ENCODE measurements at places on chromosomes 13 and 19.

- DNase-seq, result peak; percentile 36
Measured at GRCh38 chr19:10353793-10354391, 14.5 kb upstream of the ICAM3 start.

DNA sequence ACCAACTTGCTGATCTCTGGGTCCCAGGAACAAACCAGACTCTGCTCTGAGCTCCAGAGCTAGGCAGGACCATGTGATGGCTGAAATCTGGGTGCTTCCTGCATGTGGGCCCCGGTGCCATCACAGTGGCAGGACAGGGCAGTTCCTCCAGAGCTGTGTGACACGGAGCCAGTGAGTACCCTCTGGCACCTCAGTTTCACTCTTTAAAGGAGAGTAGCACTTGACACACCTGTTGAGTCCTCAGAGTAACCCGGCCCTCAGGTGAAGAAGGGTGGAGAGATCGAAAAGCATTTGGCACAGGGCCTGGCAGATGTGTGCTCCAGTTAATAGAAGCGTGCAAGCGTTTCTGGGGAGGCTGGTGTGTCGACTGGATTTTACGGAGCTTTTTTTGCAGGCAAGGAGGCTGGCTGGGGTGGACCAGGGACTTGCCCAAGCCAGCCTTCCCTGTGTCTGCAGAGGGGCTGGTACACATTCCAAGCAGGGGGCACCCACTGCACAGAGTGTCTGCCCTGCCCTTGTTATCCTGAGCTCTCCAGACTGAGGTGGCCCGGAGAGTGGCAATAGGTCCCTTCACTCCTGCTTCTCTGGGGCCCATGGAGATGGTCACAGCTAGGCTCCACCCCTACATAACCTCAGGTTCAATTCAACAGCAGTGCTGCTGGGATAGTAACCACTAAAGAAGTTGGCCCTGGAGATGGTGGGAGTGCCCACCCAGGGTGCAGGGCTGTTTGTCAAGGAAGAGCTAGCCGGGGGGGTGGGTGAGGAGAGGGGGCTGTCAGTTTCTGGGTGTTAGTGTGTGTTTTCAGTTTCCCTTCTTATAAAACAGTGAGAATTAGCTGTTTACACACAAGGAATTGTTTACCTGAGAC is 8.3 kb downstream of the RPS19 start:
- DNase-seq, result no peak

- DNase-seq, result no peak
Measured at GRCh38 chr19:23318143-23318542, 67.9 kb upstream of the ZNF724 start.

DNA sequence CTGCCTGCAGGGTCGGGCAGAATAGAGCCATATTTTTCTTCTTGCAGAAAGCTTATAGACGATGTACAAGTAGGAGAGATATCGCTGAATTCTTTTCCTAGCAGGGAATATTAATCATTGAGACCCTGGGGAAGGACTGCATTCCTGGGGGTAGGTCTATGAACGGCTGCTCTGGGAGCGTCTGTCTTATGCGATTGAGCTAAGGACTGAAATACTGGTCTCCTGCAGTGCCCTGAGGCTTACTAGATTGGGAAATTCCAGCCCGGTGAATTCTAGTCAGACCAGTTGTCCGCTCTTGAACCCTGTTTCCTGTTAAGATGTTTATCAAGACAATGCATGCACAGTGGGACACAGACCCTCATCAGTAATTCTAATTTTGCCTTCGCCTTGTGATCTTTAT is 59.8 kb upstream of the UBAC2 start:
- DNase-seq, result no peak

DNA sequence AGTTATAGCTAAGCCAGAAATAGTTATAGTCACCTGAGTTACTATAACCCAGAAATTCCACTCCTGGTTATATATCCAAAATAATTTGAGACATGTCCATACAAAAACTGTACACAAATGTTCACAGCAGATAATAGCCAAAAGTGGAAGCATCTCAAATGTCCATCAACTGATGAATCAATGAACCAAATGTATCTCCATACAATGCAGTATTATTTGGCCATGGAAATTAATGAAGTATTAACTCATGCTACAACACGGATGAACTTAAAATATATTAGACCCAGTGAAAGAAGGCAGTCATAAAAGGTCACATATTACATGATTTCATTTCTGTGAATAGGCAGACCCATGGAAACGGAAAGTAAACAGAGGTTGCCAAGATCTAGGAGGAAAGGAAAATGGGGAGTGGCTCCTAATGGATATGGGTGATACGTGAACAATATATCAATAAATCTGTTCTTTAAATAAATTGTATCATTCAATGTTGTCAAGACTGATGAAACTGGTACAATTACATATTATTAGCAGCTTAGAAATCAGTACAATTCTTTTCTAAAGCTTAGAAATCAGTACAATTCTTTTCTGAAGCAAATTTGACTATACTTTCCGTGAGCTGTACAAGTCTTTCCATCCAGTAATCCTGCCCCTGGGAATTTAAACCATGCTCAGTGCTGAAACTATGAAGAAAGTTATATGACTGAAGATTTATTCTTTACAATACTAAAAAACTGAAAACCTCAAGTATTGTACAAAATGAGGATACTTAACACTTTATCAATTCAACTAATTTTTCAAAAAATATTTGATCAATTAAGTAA is 47.0 kb upstream of the DIAPH3 start:
- DNase-seq, result no peak

- no peak for DNase-seq
Measured at GRCh38 chr13:94641409-94641941, 39.8 kb downstream of the GPR180 start.

DNA sequence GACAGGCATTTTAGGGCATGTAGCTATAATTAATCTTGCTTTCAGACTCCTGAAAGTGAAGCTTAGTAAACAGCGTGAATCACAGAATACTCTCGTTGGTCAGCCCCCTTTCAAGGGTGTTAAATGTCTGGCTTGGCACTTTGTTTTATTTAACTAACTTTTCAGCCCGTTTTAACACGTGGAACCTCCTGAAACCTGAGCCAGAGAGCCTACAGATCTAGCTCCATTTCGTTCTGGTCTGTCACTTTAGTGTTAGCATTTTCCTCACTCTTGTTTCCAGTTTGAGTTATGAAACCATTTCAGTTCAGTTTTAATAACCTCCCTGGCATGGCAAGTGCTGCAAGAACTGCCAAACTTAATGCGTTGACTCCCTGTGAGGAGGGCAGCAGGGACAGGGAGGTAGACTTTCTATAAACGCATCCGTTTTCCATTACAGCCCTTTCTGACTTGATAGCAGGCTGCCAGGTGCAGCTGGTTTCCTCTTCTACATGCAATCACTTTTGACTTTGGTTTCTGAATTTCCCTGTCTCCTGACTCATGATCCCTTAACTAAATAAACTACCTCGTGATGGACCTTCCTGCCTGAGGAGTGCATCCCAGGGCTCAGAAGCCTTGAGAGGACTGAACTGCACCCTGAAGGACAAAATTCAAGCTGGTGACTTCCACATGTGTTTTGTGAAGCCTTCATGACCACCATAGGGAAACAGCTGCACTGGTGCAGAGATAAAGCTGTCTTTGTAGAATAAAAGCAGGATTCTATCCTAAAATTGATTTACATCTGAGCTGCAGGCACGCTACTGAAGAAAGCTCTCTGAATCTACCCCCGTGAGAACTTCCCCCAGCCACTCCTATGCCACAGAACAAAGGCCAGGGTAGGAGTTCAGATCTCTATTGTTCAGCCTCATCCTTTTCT is 192.6 kb downstream of the DLEU7 start:
- no peak for DNase-seq

DNA sequence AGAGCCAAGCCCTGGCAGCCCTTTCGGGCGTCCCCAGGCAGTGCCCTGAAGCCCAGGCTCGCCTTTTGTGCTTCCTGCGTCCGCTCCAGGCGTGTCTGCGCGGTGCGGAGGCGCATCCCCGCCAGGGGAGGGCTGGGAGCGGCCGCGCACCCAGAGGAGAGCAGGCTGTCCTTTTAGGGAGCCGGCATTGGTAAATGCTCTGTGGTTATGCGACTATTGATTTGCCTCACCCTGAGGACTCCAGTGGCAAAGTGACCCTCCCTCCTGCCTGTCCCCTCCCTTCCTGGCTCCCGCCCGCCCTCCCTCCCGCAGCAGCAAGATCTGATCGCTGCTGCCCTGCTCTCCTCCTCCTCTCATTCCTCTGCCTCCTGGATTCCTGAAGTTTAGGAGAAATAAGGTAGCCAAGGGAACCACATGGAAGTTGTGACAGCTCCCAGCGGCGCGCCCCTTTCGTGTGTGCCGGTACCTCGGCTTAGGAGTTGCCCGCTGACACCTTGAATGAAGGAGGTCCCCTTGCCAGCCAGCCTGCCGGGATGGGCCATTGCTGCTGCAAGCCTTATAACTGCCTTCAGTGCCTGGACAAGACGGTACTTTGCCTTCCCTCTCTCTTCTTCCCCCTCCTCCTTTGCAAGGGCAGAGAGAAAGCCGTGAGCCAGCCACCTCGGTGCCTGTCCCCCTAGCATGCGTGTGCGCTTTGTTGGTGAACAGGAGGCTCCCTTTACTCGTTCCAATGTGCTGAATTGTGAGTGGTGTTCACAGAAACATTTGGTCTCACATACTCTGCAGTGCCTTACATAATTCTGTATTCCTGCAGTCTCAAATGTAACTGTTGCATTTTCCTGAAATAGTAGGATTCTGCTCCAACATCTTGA is 166.9 kb downstream of the SLC7A1 start:
- DNase-seq, result no peak

DNA sequence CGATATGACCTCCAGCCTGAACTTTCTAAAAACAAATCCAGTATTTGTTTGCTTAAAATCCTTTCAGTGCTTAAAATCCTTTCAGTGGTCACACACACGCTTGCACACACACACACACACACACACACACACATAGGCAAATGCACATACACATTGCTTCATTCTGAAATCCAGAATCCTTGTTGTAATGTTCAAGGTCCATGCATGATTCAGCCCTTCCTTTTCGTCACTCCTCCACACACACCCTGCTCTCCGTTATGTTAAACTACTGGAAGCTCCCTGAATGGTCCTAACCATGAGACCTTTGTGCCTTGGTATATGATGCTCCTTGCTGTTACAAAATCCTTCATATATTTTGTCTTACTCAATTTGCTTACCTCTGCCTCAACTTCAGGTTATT is 44.9 kb downstream of the SERTM1 start:
- DNase-seq, result no peak

DNA sequence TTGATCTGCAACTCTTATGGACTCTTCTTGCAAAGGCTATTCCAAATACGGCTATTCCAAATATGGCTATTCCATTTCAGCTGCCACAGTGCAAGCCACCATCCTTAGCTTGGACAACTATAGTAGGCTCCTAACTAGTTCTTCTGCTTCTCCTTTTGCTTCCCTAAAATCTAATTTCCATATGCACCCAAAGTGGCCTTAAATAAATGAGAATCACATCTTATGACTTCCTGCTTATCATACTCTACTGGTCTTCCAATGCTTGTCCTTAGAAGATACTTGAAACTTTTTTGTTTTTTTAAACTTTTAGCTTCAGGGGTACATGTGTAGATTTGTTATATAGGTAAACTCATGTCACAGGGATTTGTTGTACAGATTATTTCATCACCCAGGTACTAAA is 4.9 kb downstream of the UCHL3 start:
- no peak for DNase-seq

DNA sequence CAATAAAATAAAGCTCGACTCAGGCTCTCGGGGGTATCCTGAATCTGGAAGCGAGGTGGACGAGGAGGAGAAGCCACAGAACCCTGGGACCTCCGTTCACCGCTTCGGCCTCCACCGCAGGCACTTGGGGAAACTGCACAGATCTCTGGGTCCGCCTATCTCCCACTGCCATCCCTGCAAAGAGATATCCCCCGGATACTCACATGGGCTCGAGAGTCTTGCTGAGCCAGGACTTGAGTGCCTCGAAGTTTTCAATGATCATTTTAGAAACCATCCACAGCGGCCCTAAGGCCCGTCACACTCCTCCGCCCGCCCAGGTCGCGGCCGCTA is 589 bp downstream of the RBM26 start:
- DNase-seq, result no peak

GRCh38 chr19:45501730-45502014 is 3.4 kb downstream of the PPM1N start:
- no peak for DNase-seq

GRCh38 chr19:21023901-21024300 is 3.4 kb downstream of the ZNF430 start:
- no peak for DNase-seq

DNA sequence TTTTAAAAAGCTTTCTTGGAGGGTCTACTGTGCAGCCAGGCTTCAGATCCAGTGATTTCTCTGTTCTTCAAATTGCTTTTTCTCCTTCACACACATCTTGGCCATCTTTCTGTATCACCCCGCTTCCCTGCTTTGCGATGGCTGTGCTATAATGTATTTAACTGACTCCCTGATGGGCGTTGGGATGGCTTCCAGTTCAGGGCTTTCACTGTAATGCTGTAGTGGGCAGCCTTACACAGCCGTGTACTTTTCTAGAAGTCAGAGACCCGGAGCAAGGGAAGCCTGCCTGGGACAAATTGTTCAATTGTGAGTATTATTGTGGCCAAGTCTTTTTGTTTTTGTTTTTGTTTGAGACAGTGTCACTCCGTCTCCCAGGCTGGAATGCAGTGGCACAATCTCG is 19.4 kb upstream of the PAK4 start:
- no peak for DNase-seq

- no peak for DNase-seq
Measured at GRCh38 chr13:26965952-26966700, 205.5 kb downstream of the USP12 start.

DNA sequence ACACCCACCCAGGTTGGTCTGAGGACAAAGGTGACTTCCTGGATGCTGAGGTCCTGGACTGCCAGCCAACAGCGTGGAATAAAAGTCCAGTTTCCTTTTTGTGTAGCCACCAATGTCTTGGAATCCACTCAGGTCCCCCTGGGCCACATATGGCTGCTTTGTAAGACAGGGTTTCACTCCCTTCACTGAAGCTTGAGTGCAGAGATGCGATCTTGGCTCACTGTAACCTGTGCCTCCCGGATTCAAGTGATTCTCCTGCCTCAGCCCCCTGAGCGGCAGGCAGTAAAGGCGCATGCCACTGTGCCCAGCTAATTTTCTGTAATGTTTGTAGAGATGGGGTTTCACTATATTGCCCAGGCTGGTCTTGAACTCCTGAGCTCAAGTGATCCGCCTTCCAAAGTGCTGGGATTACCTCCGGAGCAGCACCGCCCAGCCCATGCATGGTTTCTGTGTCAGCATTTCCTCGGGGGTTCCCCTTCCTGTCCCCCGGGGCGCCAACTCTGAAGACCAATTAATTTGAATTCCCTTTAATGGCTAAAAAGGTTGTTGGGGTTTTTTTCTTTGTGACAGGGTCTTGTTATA is 17.5 kb downstream of the KANK2 start:
- no peak for DNase-seq

GRCh38 chr19:19211499-19212420 is at the start of gene NCAN:
NCAN (plus strand) TSS chr19:19211958; CDS start chr19:19216954, 4,996 bp downstream.
- no peak for DNase-seq

DNA sequence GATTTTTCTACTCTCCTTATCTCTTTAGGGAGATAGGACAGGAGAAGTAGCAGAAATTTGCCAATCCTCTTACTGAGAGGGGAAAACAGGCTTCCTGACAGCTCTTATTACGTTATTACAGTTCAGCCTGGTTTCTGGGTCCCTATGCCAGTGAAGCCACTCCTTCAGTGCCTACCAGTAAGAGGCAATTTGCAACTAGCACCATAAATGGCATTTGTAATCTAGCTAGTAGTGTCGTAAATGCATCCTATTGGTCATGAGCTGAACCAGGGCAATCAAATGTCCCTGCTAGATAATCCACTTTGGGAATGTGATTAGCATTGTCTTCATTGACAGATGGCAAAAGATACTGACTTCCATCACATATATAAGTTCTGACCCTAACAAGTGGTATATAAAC is 428.8 kb downstream of the DCT start:
- no peak for DNase-seq
